ENCODE measurements at places on chromosomes 1 and 21. TPM values are rescaled to one million over a fixed set of nuclear protein-coding genes. Genes with fewer than 3 reads are reported as not detected.

DNA sequence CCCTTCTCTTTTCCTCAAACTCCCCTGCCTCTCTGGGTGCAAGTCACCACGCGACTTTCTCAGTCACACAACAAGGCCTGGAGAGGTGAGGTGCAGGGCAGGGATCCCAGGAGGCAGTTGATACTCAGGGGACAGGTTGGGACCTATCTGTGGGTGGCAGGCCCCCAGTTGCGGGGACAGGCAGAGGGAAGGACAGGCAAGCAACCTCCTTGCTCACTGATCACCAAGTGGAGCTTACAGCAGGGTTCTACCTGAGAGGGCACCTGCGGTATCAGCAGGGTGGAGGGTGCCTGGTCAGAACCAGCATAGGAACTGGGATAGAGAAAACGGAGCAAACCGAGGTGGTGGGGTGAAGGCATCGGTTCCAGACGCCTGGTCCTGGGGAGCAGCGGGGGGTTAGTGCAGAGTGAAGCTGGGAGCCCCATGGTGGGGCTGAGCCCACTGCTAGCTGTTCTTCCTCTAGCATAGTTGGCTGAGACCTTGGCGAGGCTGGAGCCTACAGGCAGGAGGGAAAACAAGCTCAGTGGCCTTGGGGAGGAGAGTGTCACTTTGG lies 24.4 kb upstream of the TENT5C start:
- no peak for DNase-seq

DNA sequence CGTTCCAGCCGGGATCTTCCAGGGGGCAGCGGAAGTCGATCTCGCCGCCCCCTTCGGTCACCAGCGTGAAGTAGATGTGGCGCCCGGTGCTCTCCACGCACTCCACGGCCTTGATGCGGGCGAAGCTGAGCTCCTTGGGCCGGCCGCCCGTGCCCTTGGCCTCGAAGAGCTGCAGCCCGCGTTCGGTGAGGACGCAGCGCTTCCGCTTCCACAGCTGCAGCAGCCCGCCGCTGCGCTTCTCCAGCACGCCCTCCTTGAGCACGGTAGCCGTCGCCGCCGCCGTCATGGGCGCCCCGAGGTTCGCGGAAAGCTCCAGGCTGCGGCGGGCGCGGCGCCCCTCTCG lies 516 bp downstream of the PHLDA3 start:
- DNase-seq = no peak

- DNase-seq = peak; percentile 50
Measured at GRCh38 chr21:32543975-32544374, 41.3 kb downstream of the TCP10L start.

DNA sequence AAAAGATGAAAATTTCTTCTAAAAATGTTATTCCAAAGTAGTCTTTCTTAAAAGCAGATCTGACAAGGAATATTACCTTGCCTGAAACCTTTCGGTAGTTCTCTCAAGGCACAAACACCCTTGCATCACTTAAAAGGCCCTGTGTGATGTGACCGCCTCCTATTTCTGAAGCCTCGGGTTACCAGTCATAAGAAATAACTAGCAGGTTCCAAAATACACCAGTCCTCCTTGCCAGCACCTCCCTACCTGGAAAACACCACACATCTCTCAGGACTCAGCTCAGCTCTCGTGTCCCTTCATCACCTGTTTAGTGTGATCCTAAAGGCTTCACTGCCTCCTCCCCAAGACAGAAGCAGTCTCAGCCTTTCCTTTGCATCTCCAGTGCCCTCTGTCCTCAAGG lies 35.7 kb downstream of the SERBP1 start:
- DNase-seq = no peak

- peak; percentile 64 for DNase-seq
Measured at GRCh38 chr1:109639841-109640184, 16.1 kb upstream of the GSTM4 start.

GRCh38 chr21:27422435-27422834 lies 455.5 kb upstream of the ADAMTS5 start:
- no peak for DNase-seq

GRCh38 chr1:168520832-168521231 lies 23.0 kb downstream of the XCL2 start:
- no peak for DNase-seq

DNA sequence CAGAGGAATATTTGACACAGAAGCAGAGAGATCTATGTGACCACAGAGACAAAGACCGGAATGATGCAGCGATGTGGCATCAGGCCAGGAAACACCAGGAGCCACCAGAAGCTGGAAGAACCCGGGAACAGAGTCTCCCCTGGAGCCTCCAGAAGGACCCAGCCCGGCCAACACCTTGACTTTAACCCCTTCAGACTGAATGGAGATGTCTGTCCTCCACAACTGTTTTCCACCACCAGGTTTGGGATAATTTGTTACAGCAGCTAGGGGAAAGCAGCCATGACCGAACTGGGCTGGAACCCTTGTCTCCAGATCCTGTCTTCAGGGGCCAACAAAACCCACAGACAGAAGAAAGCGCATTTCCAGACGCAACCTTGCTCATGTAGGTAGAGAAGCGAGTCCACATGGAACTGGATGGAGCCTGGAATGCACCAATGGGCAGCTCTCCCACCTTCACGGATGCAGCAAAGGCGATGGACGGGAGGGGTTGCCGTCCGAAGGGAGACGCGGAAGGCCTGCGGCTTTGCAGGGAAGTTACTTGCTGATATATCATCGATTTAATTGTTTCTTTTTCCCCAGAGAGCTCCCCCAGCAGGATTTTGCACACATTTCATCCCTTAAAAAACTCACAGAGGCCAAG lies 396.6 kb downstream of the NPHP4 start:
- peak; percentile 86 for DNase-seq

GRCh38 chr1:72062584-72062983 lies 219.8 kb downstream of the NEGR1 start:
- DNase-seq = no peak

GRCh38 chr1:86515597-86515996 lies 31.3 kb upstream of the CLCA4 start:
- no peak for DNase-seq

- no peak for DNase-seq
Measured at GRCh38 chr1:20711285-20712214, 6.3 kb downstream of the KIF17 start.

DNA sequence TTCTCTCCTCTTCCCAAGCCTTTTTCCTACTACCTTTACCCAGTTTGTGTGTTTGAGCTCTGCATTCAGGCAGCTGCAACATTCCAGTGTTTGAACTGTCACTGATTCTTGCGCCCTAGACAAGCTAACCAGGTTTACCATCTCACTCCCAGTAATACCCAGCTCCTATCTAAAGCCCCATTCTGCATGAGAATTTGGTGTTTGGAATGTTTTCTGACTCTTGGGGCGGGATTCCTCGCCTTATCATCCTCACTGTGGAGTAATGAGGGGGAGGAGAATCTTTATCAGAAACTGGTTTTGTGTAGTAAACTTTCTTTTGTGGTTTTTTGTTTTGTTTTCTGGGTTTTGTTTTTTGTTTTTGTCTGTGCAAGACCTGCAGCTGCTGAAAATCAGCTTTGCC lies 36.5 kb downstream of the NCF2 start:
- no peak for DNase-seq

DNA sequence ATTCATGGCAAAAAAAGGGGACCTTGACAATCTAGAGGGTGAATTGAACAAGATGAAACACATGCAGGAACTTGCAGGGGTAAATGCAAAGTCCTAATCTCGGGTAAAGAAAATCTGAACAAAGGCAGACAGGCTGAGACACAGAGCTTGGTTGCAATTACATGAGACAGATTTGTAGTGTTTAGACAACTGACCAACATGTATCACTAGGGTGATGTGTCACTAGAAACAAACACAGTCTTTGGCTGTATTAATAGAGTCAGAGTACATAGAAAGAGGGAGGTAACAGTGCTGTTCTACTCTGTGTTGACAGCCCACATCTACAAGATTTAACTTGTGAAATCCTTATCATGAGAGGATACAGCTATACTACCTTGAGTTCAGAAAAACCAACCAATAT lies 78.1 kb upstream of the GRIK3 start:
- DNase-seq = no peak

GRCh38 chr1:92577261-92577895 lies 90.7 kb upstream of the GFI1 start:
- no peak for DNase-seq

- no peak for DNase-seq
Measured at GRCh38 chr1:2427051-2427450, 14.7 kb upstream of the PEX10 start.

- peak; percentile 53 for DNase-seq
Measured at GRCh38 chr1:64358692-64359091, 111.2 kb upstream of the CACHD1 start.

GRCh38 chr1:15735304-15736037 lies 587 bp upstream of the SLC25A34 start:
- no peak for DNase-seq

DNA sequence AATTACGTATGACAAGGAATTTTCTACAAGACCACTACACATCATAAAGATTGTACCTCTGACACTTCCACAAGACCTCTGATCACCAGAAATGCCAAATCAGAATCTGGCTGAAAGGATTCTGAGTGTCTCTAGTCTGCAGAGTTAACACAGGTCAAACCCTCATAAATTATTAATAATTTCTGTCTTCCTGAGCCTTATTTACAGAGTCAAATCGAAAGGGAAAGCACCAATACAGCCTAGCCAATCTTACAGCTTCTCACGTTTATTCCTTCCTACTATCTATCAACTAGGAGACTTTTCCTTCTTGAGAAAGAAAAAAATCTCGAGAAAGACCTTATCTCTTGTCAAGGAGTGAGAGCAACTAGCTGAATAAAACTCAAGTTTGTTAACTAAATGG lies 2151.6 kb downstream of the MRPL39 start:
- DNase-seq = no peak

- DNase-seq = no peak
Measured at GRCh38 chr1:166235728-166236127, 68.9 kb upstream of the FAM78B start.

Gene ADPRS
- 45.8 TPM for total RNA-seq

Gene KISS1
- total RNA-seq = not detected

Gene PLA2G4A
- 3.0 TPM for total RNA-seq

Gene RHD
- total RNA-seq = not detected

Gene SYCP1
- total RNA-seq = not detected

Measured in esophagus muscularis mucosa (tissue), 4 donors.